Cardiac fibroblast (primary cell): ENCODE measurements at places on chromosomes 16 and 17.

DNA sequence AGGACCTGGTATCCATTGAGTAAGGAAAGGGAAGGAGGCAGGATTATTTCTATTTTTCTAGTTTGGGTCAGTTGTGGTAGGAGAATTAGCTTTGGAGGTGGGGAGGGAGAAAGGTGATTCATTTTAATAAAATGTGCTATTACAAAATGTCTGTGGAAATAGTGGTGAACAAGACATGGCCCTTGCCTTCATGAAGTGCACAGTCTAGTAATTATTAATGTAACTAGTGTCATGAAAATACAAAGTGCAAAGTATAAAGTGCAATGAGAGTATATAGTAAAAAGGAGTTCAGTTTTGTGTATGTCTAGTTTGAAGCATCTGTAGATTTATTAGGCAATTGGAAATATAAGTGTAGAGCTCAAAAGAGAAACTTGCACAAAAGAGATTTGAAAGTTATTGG lies 11.9 kb downstream of the NFATC3 start:
- DNase-seq = no peak

DNA sequence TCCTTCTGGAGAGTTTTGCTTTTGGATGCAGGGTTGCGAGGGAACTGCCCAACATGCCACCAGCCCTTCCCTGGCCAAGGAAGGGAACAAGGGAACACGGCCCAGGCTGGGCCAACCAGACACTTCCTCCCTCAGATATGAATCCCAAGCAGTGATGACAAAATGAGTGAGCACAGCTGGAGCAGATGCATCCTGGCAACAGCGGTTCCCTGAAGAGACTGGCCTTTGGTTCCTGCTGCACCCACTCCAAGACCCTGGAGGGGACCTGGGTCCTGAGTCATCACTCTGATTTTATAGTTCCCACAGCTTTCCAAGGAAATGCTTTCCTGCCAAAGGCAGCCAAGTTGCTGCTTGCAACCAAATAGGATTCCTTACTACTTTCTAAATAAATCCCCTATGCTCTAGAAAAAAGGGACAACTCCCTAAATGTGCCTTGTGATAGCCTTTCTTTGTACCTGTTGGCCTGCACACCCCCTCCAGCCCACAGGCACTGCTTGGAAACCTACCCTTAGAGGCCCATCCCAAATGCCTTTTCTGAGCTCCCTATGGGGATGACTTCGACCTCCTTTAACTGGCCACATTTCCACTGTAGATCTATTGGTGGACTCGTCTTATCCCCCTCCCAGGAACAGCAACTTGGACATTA lies 5.3 kb downstream of the ST3GAL2 start:
- DNase-seq = peak; percentile 80

DNA sequence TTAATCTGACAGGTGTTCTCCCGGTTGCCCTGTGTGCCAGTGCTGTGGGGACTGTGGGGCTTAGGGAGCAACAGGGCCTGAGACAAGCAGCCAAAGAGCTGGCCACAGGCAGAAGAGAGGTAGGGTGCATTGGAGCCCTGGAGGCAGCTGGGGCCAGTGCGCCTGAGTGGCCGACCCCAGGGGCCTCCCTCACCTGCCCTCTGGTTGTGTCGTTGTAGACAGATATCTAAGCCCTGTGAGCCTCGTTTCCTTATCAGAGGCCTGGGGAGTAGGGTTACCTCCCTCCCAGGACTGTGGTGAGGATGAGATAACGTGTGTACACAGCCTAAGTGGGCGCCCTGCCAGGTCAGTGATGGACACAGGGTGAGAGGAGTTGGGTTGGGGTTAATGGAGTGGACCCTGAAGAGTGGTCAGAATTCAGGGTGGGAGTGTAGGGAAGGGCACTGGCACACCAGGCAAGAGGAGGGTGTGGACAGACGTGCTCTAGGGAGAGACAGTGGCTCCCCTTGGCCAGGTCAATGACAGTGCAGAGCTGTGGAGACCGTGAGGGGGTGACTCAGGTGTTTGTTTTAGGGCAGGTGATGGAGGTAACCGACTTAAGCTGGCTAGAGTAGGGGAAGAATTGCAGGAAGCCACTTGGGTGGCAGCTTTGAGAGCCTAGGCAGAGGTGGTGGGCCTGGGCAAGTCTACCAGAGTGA lies 3.4 kb downstream of the NARF start:
- DNase-seq = no peak

- no peak for DNase-seq
These were observed 127.7 kb downstream of the XYLT1 start for GRCh38 chr16:17343028-17343427.

DNA sequence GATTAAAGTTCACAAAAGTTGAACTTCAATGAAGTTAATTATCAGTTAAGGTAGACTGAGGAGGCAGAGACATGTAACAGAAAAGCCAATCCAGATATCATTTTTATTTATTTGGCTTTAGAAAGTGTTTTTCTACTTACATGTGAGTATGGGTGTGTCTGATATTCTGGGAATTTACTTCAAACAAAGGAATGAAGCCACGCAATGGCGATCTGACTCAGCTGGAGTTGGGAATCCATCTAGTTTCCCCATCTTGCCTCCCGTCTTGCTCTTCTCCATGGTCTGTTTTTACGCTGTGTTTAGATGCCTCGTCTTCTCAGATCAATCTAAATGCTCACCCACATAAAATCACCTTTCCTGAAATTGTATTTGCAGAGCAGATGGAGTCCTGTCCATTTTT lies 1.7 kb upstream of the KCNJ16 start:
- no peak for DNase-seq

DNA sequence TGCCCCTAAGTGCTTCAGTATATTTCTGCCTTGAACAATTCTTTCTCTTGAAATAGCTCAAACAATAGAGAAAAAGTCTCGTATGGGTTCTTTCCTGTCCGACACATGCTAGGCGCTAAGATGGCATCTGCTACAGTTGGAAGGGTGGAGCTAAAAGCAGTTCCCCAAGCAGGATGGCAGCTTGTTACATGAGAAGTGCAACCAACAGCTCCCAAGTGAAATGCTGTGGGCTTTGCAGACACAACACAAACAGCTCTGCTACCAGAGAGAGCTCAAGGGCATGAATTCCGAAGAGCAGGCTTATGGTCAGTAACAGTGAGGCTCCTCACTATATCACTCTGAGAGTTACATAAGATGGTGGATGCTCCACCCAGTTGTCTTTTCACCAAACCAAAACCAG lies 83.8 kb downstream of the VPS53 start:
- DNase-seq = no peak

DNA sequence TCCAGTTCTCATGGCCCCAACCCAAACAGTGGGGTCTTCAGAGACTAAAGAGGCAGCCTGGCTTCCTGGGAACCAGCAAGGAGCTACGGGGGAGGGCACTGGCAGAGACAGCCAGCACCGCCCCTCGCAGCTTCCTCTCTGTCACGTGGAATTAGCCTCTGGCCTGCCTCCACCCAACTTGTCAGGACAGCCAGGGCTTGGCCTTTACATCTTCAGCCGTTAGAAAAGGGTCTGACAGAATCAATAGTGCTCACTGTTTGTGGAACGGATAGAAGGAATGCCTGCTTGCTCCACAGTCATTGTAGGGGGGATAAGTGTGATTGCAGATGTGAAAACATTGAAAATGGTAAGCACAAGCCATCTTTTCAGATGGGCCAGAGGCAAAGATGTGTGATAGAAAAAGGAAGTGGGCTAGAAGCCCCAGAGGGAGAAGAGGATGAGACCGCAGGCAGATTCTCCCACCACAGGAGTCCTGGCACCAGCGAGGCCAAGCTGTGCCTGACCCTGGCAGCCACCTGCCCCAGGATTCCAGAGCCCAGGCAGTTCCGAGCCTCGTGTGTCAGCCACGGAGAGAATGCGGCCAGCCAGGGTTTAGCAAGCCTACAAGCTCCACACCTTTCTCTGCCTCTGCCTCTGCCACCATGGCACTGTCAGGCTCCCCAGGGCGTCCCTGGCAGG lies 18.6 kb downstream of the GRIN2C start:
- peak; percentile 61 for DNase-seq

- no peak for DNase-seq
These were observed 7.2 kb downstream of the ZKSCAN2 start for GRCh38 chr16:25250467-25250866.

GRCh38 chr17:80363518-80364090 lies 51.4 kb upstream of the ENDOV start:
- no peak for DNase-seq
